ENCODE measurements at places on chromosomes 1 and 21. TPM values are rescaled to one million over a fixed set of nuclear protein-coding genes. Genes with fewer than 3 reads are reported as not detected.

Gene LHX4
- not detected for total RNA-seq

Gene PCP4L1
- total RNA-seq, result not detected

Gene LCE1C
- total RNA-seq, result not detected

Gene MAST2
- total RNA-seq, result 17.7 TPM

Gene F13B
- total RNA-seq, result not detected

Gene OLFML3
- 43.0 TPM for total RNA-seq

Gene CNIH3
- total RNA-seq, result 7.6 TPM

Gene PEAR1
- total RNA-seq, result 5.9 TPM

Gene SHE
- 28.2 TPM for total RNA-seq
